Stimulated activated CD4-positive, alpha-beta T cell treated with anti-CD3 and anti-CD28 coated beads, Interleukin-2, amount 100 ng/mL, for 24 hours (primary cell): ENCODE measurements at places on chromosomes 12 and 14.

DNA sequence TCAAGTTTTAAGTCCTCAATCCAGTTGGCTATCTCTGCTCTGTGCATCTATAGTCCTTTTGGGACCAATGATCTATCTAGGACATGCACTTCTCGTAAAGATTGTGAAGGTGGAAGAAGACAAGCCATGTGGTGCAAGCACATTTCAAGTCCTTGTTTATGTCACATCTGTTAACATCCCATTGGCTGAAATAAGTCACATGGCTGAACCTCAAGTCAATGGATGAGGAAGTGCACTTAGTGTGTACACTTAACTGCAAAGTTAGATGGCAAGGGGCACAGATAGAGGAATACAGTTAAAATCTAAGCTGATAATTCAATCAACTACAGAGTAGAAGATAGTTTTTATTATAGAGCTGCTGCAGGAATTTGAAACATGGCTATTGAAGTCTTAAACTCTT, 362.8 kb upstream of the TBX3 start:
- no peak for DNase-seq

DNA sequence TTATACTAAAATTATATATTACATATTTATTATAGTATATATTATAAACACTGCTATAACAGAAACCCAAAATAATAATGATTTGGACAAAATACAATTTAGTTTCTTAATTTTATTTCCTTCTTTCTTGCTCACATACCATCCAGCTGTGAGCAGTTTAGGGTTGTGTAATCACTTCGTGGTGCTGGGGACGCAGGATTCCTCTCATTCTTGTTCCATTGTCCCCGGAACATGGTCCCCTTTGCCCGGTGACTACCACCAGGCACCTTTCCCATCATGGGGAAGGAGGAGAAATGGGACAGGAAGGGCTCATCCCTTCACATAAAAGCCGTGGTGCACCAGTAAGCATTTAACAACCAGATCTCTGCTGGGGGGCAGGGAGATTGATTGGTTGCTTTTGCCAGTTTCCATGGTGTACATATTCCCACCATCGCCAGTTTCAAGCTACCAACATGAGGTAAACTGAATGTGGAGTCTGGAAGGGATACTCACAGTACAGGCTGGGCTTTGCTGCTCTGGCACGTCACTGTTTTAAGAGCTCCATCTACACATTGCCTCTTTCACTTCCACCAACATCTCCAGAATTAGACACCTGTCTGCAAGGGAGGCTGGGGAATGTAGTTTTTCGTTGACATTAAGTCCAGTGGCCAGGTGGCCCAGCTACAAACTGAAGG, 191.5 kb downstream of the TMEM132C start:
- DNase-seq = no peak

DNA sequence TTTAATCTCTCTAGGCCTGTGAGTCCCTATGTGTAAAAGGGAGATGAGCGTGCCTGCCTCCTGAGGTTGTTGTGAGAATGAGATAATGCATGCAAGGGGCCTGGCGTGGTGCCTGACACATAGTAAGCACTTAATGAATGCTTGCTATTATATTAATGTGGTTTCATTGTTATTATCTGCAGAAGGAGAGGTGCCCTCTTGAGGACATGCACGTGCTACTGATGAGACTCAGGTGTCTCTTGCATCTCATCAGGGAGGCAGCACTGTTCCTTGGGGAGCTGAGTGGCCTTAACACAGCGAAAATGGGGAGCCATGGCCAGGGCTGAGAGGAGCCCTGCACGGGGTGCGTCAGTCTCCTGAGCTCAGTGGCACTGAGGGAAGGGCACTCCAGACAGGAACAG, 29.9 kb upstream of the BCDIN3D start:
- DNase-seq = no peak

GRCh38 chr12:116892349-116893140, 11.3 kb upstream of the HRK start:
- no peak for DNase-seq

GRCh38 chr12:119676022-119676421, 8.1 kb downstream of the PRKAB1 start:
- no peak for DNase-seq

DNA sequence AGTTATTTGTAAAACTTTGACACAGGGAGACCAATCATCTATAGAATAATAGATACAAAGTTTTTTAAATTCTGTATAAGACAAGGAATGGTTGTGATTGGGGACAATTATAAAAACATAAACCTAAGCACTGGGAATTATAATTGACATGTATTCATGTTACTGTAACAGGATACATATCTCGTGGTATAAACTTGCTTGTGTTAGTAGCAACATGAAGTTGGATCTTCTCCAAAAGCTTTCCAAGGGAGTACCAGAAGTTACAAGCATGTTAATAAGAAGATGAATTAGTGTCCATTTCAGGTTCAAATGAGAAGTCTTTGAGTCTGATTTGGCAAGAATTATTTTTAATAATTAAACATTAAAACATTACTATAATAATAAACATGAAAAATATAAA, 42.2 kb downstream of the CDKL1 start:
- no peak for DNase-seq

GRCh38 chr12:39402922-39403321, 40.0 kb downstream of the KIF21A start:
- no peak for DNase-seq

- no peak for DNase-seq
These were observed 286.4 kb upstream of the TMEM132C start for GRCh38 chr12:127980585-127980984.

- DNase-seq = no peak
These were observed 18.6 kb upstream of the KRT7 start for GRCh38 chr12:52214421-52214802.

- DNase-seq = no peak
These were observed 1.7 kb downstream of the C1QL4 start for GRCh38 chr12:49335118-49335954.

DNA sequence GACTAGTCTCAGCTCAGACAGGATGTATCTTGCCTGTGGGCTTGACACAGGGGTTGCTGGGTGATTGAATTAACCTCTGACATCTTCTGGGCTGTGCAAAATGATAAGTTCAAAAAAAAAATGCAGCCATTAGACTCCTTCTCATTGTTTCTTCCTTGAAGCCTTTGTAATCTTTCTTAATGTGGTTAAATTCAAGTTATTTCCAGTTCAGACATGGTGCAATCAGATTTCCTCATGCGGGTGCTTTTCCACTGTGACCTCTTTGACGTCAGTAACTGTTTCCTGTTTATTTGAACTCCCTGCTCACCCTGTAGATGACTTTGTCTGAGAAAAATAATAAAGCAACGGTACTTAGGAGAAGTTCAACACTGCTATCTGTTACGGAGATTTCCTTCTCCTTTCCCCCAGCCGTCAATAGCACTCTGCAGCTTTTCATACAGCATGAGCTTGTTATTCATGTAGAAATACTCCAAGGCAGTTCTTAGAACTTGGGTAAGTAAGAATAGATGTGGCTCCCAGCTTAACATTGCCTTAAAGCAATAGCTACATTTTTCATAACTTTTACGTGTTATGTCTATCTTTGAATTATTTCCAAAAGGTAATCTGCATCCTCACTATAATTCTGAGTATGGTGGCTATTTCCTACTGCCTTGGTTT, 155.5 kb downstream of the PRKCH start:
- no peak for DNase-seq

- peak; percentile 33 for DNase-seq
These were observed 9.3 kb upstream of the PPP4R4 start for GRCh38 chr14:94164685-94165431.

DNA sequence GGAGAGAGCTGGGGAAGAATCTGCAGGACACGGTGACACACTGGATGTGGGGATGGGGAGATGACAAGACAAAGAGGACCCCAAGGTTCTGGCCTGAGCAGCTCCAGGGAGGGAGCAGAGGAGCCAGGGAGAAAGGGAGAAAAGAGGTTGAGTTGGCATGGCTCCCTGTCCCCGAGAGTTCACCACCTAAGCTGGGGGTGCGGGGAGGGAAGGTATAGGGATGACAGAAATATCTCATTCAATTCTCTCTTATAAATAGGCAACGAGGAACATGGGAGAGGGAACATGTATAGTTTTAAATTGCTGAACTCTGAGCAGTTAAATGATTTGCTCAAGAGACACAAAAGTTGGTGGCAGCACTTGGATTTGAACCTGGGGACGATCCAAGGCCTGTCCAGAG, 85.1 kb downstream of the CMKLR1 start:
- DNase-seq = no peak

DNA sequence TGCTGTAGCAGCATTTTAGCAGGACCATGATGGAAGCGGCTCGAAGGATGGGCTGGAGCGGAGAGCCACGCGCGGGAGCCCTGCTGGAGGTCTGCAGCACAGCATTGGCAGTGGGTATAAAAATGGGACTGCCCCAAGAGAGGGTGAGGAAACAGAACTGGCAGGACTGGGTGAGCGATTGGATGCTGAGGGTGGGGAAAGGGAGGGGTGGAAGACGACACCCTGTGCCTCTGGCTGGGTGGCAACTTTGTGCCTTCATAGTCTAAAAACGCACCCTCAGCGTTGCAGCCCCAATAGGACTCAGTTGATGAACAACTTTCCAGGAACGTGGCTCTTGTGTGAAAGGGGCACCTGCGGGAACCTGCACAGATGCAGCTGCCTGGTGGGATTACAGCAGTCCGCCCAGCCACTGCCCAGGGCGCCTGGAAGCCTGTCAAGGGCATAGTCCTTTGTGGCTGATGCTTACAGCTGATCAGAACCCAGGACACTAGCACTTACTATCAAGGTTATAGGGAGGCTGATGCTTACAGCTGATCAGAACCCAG, 73.0 kb downstream of the NINJ2 start:
- DNase-seq = no peak

DNA sequence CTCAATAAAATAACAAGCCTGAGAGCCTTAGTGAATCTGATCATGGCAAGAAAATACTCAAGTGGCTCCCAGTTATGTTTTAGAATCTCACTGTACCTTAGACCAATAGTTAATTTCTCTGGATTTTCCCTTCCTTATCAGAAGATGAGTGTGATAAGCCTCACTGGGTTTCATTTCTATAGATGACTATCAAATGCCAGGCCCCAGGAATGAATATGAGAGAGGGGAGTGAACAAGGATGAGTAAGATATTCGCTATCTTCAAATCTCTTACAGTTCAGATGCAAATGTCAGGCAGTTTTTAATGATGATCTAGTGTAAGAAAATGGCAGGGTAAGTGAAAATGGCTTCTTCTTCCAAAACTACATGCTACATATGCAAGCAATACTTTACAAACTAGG, 26.1 kb upstream of the OR10P1 start:
- DNase-seq = no peak

DNA sequence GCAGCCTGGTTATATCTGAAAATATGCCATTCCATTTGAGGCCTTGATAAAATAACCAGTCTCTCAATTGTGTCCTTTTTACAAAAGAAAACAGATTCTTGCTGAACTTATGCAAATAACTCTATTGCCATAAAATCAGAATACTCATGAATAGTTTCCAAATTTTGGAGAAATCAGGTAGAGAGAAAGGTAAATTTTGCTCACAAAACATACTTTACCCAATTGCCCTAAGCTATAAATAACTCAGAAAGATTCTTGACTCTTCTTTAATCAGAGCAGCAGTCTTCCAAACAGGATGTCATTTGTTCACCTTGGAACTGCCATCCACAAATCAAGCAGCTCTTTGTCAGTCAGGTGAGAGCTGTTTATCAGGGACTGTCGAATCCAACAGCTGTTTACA, 12.6 kb downstream of the ZNF26 start:
- DNase-seq = no peak

DNA sequence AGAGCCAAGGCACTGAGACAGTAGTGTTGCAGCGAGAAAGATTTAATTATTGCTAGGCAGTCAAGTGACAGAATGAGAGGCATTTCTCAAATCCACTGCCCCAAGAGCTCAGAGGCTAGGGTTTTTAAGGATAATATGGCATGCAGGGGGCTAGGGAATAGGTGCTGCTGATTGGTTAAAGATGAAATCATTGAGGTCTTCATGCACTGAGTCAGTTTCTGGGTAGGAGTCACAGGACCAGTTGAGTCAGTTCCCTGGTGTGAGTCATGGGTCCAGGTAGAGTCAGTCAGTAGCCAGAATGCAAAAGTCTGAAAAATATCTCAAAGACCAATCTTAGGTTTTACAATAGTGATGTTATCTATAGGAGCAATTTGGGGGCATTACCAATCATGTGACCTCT, 323.8 kb downstream of the RGS6 start:
- no peak for DNase-seq

GRCh38 chr12:128191380-128191779, 75.6 kb upstream of the TMEM132C start:
- no peak for DNase-seq

- DNase-seq = peak; percentile 14
These were observed 87.2 kb downstream of the SCN8A start for GRCh38 chr12:51678086-51678724.

GRCh38 chr14:44347316-44347715, 159.8 kb downstream of the FSCB start:
- DNase-seq = no peak

GRCh38 chr12:75695926-75696325, 184.5 kb upstream of the KRR1 start:
- no peak for DNase-seq

GRCh38 chr14:103806805-103807204, 40.6 kb downstream of the PPP1R13B start:
- no peak for DNase-seq

DNA sequence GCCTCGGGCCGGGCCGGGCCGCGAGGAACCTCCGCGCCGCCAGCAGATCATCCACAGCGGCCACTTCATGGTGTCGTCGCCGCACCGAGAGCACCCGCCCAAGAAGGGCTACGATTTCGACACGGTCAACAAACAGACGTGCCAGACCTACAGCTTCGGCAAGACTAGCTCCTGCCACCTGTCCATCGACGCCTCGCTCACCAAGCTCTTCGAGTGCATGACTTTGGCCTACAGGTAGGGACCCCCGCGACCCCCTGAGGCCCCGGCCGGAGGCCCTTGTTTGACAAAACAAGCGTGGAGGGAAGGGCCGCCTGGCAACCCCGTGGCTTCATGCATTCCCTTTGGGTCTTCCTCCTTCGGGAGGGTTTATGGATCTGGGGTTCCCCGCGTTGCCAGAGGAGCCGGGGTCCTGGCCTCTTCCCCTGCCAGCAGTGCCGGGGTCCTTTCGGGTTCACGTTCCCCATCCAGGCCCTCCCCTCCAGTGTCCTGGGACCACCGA, 526 bp downstream of the MLXIP start:
- DNase-seq = peak; percentile 40

GRCh38 chr14:77848031-77848430, 48.1 kb downstream of the ADCK1 start:
- DNase-seq = no peak

- DNase-seq = no peak
These were observed 29.5 kb downstream of the CCDC198 start for GRCh38 chr14:57464008-57464730.
